ENCODE measurements at places on chromosomes 4 and X.

DNA sequence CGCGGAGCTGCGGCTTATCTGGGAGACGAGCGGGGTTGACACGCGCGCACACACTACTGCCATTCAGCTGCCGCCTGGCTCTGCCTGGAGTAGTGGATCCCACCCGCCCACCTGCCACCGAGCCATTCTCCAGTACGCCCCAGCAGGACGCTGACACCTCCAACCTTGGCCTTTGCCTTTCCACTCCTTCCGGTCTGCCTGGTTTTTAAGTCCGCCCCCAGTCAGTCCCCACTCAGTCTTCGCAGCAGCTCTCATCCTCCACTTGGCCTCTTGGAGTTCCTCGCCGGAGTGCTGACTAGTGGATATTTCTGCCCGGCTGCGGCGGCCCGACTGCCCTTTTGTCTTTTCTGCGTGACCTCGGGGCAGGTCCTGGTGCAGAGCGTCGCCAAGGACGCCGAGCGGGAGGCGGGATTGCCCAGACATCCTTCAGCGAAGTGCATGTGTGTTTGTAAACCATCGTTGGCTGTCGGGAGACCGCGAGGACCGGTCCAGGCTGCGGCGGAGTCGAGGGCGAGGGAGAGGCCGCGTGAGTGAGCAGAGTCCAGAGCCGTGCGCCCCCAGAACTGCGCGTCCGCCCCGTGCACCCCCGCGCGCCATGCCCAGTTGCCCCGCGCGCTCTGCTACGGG, 1.1 kb downstream of the SLIT2 start:
- DNase-seq: peak; percentile 43

- peak; percentile 1 for DNase-seq
These were observed 20.8 kb downstream of the ABHD18 start for GRCh38 chr4:127985989-127986388.

DNA sequence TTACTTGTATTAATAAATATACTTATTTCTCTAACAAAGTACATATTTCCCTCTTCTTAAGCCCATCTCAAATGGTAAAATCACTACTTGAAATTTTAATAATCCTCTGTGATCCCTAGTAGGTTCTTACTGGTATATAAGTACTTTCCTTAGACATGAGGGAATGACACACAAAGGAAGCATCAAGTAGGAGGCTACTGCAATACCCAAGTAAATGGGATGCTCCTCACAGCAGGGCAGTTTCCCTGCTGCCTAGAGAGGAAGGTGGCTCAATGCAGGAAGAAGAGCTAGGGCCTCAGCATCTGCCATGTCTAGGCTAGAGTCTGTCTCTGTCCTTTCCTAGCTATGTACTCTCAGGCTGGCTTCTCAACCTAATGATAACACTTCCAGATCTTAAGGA, 122.1 kb upstream of the DIPK2B start:
- peak; percentile 0 for DNase-seq

GRCh38 chrX:147342197-147342596, 527.7 kb upstream of the CXorf51A start:
- no peak for DNase-seq

DNA sequence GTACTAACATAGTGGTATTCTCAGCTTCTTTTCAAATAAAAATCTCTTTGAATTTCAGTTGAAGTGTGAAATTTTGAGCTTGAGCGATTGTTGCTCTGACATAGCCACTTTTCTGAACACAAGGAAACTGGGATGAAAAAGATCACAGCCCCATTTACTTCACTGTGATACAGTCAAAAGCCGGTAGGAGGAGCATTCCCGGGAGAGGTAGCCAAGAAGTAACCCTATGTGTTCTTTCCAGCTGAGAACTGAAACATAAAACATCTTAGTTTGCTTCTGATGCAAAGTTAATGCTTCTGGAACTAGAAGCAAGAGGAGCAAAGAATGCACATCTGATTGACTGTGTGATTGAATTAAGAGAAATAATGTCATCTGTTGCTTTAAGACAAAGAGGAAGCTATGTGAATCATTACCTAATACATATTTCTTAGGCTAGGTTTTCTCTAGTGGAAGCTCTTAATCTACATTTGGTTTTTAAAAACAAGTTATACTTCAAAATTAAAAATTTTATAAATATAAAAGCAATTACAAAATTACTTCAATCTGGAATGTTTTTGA, 88.3 kb upstream of the UNC5C start:
- DNase-seq: peak; percentile 65

GRCh38 chrX:63934160-63934559, 149.1 kb upstream of the ARHGEF9 start:
- no peak for DNase-seq

DNA sequence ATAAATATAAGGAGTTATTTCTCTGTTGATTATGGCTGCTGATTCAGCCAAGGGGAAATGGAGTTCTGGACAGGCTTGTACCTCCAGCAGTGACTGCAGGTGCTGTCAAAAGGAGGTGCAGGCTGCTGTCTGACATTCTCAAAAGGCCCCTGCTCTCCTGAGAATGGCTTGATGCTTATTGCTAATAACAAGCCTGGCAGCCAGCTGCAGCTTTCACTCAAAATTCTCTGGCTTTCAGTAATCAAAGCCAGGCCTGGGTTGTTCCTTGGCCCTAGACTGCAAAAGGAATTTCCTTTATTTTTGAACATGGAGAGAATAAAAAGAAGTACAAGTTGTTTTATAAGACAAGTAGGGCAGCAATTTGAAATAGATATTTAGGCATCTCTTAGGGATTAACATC, 575.9 kb downstream of the MID1IP1 start:
- DNase-seq: no peak

- no peak for DNase-seq
These were observed 45.7 kb downstream of the SYTL5 start for GRCh38 chrX:38052096-38052495.

DNA sequence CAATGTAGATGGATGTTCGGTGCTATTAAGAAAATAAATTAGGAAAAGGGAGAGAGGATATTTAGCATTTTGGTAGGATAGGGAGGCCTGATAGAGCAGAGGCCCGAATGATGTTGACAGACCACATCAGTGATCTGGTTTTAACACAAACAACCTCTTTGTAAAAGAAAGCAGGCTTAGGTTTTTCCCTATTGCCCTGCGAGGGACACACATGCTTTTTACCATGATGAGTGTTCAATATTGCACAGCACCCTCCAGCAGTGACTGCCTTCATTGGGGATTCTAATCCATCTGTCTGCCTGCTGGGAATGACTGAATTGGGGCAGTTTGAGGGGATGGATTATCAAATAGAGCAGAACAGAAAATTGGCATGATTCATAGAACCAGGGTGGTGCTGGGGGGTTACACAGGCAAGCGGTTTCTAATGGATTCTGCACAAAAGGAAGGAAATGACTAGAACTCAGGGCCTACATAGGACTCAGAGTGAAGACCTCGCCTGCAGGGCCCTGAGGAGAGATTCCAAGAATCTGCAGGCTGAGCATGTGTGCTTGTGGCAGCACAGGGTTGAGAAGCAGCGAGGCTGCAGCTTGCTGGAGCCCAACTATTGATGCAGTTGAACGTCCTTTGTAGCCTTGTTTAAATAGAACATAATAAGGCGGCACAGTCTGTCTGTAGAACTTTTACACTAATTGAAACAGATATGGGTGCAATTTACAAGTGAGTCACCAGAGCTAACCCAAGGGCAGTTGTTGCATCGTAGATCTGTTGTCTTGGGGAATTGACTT, 58.0 kb downstream of the RHOH start:
- DNase-seq: no peak

DNA sequence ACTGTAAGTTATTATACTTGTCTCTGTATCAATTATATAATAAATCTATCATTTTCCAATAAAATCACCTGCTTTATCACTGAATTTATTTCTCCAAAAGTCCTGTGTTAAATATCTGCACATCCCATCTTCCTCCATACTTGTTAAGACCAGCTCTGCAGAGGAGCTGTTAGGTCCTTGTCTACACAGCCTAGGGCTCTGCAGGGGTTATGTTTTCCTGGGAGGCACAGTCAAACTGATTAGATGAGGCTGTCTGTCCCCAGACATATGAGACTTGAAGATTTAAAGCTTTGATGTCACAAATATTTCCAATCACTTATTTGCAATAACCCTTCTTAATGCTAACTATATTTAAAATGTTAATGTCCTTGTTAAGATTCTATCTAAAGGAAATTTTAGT, 446.8 kb downstream of the TRAM1L1 start:
- DNase-seq: no peak

DNA sequence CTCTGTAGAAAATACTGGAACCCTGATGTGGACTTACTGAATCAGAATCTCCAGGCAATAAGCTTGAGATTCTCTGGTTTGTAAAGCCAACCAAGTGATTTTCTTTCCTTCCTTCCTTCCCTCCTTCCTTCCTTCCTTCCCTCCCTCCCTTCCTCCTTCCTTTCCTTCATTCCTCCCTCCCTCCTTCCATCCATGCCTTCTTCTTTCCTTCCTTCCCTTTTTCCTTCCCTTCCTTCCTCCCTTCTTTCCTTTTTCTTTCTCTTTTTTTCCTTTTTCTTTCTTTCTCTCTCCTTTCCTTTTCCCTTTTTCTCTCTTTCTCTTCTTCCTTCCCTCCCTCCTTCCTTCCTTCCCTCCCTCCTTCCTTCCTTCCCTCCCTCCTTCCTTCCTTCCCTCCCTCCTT, 450.8 kb downstream of the GRXCR1 start:
- no peak for DNase-seq

DNA sequence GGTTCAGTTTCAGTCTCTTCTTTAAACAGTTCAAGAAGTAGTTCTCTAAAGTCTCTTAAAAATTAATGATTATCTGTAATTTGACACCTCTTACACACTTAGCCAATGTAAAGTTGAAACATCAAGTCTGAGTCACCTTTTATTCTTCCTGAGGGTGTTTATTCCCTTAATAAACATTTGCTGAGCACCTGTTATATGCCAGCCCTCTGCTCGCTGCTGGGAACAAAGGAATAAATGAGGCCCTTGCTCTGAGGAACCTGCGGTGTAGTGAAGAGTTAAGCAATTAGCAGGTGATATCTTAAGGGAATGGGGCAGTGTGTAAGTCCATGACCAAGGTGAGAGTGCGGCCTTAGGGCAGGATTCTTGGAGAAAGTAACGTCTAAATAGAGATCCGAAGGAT, 5.2 kb upstream of the NDNF start:
- DNase-seq: no peak

DNA sequence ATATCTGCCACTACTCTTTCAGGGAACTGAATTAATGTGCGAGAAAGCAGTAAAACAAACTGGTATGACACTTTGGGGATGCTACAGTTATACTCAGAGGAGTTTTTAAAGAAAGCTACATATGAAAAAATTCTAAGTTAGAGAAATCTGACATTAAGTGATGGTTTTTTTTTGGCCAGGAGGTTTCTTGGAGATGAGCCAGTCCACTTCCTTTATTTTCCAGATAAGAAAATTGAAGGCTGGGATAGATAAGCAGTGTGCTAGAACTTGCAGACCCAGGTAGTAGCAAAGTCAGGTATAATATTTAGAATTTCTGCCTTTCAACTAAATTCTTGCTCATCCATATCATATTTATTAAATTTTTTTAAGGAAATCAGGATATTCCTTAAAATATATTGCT, 106.8 kb downstream of the FAT4 start:
- no peak for DNase-seq

GRCh38 chr4:38068107-38068506, 107.9 kb downstream of the PTTG2 start:
- no peak for DNase-seq

DNA sequence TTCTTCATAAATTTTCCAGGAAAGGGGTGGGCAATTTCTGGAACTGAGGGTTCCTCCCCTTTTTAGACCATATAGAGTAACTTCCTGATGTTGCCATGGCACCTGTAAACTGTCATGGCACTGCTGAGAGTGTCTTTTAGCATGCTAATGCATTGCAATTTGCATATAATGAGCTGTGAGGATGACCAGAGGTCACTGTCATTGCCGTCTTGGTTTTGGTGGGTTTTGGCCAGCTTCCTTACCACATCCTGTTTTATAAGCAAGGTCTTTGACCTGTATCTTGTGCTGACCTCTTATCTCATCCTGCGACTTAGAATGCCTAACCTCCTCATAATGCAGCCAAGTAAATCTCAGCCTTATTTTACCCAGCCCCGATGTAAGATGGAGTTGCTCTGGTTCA, 577.8 kb downstream of the NLGN4X start:
- no peak for DNase-seq

GRCh38 chrX:20128670-20129069, 12.0 kb upstream of the MAP7D2 start:
- DNase-seq: no peak

DNA sequence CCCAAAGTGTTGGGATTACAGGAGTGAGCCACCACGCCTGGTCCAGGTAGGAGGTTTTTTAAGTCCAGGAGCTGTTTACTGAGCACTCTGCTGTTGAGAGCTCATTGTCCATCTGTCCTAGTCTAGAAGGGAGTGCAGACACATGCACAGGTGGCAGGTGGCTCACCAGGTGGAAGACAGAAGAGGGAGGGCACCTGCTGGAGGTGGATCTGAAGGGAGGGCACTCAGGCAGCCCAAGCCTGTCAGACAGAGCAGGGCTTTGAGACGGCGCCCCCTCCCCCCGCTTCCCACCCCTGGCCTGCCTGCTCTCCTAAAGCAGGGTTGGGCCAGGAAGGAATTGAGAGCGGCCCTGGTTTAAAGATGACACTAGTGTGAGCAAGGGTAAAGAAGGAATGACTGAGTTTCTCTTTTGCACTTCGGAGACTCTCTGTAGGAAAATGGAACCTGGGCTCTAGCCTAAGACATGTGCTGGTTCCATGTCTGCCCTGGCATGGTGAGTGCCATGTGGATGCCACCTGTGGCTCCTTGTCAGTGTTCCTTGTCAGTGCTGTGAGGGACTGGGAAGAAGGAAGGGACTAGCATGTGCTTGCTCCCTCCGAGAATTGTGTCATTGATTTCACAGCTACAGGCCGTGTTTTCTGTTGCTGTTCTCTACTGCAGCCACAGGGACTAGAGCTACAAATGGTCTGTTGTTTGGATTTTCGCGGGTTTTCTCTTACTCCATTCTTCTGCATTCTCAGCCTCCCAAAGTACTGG, 108.6 kb downstream of the TNIP2 start:
- no peak for DNase-seq

DNA sequence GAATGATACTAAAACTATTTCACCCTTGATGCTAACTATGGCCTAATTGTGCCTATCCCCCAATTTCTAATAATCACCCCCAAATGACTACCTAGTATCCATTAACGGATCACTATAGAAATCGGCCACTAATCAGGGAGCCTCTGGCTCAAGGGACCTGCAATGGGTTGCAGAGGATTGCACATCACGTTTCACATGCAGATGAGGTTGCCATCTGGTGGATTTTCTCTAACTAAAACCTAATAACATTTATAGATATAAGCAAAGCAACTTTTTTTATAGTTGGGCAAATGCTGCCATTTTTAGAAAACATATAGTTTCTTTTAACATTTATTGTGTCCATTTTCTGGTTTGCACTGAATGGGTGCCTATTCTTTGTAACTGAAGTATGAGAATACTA, 28.3 kb upstream of the ALG13 start:
- peak; percentile 26 for DNase-seq

DNA sequence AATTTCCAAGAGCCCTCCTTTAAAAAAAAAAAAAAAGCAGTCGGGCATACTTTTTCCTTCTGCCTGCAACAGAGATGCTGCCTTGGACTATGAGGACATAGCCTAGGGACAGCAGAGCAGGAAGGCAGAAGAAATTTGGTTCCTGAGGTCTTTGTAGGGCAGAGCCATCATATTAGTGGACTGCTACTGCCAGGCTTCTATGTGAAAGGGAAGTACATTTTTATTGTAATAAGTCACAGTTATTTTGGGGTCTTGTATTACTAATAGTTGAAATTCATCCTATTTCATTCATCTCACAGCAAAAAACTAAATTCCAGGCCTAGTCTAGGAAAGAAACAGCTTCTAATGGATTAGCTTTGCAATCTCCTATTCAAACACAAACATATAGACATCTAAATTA, 211.2 kb downstream of the NSUN7 start:
- no peak for DNase-seq

Measured in NCI-H82 (cell line).